ENCODE measurements at places on chromosomes 7 and 10. TPM values are rescaled to one million over a fixed set of nuclear protein-coding genes. Genes with fewer than 3 reads are reported as not detected.

- no peak for DNase-seq
Observed at GRCh38 chr10:77604941-77605351, 32.7 kb downstream of the KCNMA1 start.

GRCh38 chr10:28135258-28135657 lies 136.4 kb upstream of the ODAD2 start:
- no peak for DNase-seq

DNA sequence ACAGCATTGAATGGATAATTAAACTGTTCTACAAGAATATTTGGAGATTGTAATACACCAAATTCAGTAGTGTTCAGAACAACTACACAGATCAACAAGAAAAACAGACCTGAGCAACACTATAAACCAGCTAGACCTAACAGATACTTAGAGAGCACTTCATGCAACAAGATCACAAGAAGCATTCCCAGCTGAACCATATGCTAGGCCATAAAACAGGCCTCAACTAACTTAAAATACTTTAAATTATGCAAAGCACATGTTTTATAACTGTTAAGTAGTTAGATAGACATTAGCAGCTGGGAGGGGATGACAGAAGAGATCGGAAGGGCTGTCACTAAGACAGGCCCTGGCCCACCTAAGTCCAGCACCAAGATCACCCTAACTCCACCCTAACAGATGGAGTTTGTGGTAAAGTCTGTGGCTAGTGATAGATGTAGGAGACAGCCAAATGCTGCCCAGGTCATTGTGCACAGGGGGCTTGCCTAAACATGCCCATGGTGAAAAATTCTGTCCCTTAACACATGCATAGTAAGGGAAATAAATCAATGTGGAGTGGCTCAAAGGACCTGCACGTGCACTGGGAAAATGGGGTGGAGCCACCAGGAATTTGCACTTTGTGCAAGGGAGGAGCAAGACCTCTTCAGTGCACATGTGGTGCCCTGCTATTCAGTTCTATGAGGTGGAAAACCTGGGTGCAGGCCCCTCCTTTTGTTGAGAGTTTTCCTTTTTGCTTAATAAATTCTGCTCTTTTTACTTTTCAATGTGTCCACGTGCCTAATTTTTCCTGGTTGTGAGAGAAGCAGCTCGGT lies 567.8 kb upstream of the NRG3 start:
- DNase-seq, result no peak

- DNase-seq, result no peak
Observed at GRCh38 chr10:87931836-87932230, 68.4 kb downstream of the PTEN start.

DNA sequence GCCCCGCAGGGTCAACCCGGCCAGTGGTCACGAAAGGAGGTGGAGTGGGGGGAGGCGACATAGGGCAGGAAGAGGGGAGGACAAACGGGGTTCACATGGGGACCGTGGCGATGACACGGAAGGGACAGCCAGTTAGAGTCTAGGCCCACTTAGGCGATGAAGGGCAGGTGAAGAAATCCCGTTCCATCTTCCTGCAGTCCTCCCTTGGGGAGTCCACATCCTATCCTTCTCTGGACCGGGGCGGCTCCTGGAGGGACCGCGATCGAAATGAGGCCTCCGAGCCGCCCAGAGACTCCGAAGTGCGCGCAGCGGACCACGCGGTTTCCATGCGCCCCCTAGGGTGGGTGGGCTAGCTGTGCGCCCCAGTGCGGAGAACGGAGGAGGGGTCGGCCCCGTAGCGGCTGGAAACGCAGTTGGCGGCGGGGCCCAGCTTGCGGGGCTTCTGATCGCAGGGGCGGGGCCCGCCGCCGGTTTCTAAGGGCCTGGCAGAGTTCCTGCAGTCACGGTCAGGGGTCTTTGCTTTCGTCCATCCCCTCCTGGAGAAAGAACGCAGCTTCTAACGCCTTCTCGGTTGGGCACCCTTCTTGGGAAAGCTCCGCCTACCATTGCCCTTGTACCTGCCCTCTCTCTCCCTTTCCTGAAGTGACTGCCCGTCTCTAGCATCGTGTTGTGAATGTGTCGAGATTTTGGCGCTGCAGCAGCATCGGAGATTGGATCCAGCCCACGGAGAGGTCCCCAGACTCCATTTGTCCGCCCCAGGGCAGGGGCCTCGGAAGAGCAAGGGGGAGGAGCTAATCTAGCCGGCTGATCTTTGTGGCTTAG lies 17.9 kb upstream of the TMEM225B start:
- peak; percentile 82 for DNase-seq

ELN gene
- 274 TPM for total RNA-seq

C7orf57 gene
- total RNA-seq, result 14.5 TPM
